Femur (tissue), 1 donor: ENCODE measurements at places on chromosomes 4 and X.

GRCh38 chr4:142383800-142384470 is 462.2 kb downstream of the INPP4B start:
- DNase-seq = no peak

DNA sequence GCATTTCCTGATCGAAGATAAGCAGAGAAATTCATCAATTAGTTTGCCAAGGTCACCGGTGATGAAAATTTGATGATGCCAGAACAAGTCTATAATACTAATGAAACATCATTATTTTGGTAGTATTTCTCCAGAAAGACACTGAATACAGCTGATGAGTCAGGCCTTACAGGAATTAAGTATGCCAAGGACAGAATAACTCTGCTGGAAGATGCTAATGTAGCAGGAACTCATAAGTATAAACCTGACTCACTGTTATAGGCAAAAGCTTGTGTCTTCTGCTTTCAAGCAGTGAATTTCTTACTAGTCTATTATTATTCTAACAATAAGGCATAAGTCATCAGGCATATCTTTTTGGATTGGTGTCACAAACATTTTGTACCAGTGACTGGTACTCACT is 1825.1 kb upstream of the IGFBP7 start:
- no peak for DNase-seq

GRCh38 chr4:160318567-160319220 is 1215.8 kb downstream of the RAPGEF2 start:
- no peak for DNase-seq

- DNase-seq = no peak
These were observed 70.9 kb downstream of the INTS12 start for GRCh38 chr4:105637408-105638176.

- no peak for DNase-seq
These were observed 21.4 kb downstream of the GALNTL6 start for GRCh38 chr4:171834640-171835039.

DNA sequence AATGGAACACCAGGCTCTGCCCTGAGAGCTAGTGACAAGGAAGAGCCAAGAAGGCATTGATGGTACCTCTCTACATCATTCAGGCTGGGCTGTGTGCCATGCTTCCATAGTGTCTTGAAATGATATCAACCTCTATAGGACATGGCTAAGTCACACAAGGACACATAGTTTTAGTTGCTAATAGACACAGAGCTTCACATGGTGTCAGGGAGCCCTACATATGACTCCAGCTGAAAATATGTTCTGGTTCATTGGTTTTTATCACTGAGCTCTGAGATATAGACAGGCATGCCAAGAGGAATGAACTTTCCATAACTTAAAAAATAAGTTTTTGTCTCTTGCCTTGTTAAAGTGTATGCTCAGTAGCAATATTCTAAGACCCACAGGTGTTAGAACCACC is 72.1 kb upstream of the PRKG2 start:
- DNase-seq = no peak

GRCh38 chr4:7821245-7822136 is 118.2 kb downstream of the AFAP1 start:
- DNase-seq = peak; percentile 41

GRCh38 chr4:73952352-73952751 is 29.5 kb downstream of the PF4 start:
- no peak for DNase-seq

DNA sequence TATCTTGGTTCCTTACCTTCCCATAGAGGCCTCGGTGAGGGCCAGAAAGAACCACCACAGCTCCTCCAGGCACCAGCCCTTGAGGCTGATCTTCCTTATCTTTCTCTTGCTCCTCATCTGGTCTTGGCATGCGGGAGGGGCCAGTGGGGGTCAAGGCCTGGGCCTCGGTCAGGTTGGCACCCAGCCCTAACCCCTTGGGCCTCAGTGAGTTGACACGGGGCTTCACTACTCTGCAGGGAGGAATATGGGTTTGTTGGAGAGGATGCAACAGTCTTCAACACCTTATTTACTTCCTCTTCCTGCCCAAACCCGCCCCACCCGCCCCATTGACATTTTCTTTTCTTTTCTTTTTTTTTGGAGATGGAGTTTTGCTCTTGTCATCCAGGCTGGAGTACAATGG is 6.0 kb downstream of the GPKOW start:
- DNase-seq = no peak

GRCh38 chrX:136112286-136112685 is 35.0 kb upstream of the FHL1 start:
- no peak for DNase-seq

DNA sequence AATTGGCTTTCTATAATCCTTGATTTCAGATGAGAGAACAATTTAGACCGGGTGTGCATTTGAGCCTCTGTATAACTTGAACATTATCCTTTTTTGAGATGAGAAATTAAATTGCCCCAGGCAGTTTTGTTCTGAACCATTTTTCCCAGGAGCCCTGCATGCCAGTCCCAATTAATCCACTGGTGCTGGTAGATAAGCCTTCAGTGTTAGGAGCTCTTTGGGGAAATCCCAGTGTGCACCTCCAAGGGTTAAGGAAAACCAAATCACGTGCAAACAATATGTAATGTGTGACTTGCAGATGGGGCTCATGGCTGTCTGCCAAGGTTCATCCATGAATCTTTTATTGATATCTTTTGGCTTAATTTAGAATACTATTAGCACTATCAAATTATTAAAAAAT is 43.2 kb downstream of the KIT start:
- DNase-seq = no peak

- no peak for DNase-seq
These were observed 630.1 kb upstream of the EPHA5 start for GRCh38 chr4:66300336-66300934.

DNA sequence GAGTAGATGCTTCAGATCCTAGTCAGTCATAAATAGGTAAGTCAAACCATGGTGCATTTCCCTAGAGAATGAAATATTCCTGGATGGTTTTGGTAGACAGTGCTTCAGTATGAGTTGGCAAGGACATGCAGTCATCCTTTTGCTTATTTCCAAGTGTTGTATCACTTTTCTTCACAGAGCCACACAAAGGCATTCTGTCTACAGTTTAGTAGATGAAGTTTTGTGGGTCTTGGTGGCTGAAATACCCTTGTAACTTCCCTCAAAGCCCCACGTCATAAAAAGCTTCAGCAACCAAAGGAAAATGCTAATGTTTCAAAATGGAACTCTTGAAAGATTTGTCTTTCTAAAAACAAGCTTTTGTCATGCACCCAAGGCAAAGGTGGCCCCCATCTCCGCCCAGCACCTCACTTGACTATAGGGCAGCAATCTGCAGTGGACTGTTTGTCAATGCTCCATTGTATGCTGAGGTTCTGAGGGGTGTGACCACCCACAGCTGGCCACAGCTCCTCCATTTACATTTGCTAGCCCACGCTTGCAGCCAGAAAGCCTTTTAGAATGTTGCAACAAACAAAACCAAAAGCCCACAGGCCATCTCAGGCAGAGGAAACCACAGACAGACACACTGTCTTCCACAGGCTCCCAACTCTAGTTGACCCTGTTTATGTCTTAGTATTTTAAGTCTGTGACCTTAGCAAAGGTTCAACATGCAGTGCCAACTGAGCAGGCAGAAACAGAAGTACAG is 87.1 kb upstream of the FAM9C start:
- DNase-seq = no peak

DNA sequence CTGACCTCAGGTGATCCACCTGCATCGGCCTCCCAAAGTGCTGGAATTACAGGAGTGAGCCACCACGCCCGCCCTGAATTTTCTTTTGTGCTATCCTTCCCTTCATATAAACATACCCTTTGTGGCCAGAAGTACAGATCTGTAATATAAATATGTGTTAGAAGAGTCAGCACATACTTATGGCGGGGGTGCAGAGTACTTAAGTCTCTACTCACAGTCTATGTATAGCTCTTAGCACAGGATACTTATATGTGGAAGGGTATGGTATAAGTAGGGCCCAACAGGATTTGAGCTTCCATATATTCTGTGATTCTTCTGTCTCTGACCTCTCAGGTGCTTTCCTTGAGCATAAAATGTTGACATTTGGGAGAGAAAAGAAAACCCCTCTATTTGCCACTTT is 18.2 kb downstream of the CXorf58 start:
- no peak for DNase-seq

DNA sequence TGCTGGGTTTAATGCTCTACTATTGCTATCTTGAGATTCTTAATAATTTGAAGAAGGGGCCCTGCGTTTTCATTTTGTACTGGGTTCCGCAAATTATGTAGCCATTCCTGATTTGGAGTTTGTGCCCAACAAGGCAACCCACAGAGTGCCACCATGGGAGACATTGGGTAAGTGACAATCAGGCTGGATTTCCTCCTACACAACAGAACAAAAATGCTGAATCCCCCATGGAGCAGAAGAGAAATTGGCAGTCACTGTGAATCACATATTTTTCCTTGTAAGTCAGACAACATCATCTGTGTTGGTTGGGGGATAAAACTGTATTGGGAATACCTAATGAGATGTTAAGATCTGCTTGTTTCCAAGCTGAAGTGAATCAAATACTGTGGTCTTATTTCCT is 80.9 kb downstream of the CNGA2 start:
- no peak for DNase-seq

- no peak for DNase-seq
These were observed 42.0 kb upstream of the PROM1 start for GRCh38 chr4:16125571-16126445.

DNA sequence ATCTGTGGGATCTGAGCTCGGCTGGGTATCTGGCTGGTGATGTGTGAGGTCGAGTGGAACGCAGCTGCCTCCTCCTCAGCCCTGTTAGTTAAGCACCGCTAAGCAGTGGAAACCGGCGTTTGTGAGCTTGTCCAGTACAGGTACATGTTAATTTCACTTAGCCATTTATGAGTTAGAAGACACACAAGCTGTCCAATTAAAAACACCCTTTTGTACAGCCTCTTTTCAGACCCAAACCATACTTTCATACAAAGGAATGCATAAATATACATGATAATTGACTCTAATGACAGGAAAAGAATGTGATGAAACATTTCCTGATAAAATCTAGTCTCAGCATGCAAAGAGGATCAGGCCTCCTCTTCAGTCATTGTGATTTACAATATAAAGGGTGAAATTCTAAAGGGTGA is 163.6 kb upstream of the FAT1 start:
- DNase-seq = no peak

DNA sequence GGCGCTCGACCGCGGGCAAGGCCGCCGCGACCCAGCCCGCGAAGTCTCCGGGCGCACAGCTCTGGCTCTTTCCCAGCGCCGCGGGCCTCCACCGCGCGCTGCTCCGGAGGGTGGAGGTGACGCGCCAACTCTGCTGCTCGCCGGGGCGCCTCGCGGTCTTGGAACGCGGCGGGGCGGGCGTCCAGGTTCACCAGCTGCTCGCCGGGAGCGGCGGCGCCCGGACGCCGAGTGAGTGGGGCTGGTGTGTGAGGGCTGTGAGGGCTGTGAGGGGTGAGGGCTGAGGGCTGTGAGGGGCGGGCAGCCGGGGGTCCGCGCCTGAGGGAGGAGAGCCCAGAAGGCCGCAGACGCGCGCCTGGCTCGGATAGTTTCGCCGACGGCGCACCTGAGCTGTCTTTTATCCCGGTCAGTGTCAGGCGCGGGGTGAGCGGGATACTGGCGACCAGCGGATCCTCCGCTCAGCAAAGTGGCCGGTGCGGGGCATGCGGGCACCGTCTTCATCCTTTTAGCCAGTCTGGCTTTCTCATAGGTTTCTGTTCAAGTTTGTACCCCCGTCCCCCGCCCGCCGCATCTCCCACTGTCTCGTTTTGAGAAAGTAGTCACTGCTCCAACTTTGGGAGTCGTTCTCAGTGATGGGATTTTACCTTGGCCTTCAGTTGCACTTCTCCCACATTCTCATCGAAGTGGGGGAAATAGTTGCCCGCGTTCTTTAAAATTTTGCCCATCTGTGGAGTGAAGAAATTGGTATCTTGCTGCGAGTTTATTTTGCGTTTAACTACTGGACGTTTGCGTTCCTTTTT is 586 bp downstream of the HERC5 start:
- DNase-seq = peak; percentile 47

- no peak for DNase-seq
These were observed 129.1 kb upstream of the AFF2 start for GRCh38 chrX:148371291-148371690.

DNA sequence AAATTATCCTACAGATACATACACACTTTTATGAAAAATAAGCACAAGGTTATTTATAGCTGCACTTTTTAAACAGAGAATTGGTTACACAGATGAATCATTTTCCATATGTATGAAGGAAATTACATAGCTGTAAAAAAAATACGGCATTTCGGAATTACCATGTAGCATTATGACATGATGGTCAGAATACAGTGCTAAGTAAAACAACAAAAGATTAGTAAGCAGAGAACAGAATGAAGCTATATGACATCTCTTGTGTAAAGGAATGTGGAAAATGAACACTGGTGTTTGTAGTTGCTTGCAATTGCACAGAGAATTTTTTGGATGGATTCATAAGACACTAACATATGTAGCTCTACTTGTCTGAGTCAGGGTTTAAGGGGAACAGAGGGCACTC is 1222.0 kb upstream of the PRKX start:
- DNase-seq = no peak

DNA sequence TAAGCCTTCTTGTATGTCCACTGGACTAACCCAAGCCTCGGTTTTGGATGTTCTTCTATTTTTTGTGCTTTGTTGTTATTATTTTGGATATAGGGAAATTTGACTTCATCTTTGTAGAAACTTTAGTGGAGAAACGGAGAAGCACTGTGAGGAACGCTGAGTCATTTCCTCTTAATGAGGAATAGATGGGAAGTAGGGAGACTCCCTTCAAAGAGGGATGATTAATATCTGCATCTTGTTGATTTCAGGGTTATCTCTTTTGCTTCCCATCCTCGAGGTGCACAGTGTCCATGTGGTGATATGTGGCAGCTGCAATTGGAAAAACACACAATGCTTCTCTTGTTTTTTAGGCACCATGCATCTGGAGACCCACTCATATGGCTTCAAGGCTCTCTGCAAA is 1147.9 kb downstream of the NLGN4X start:
- no peak for DNase-seq

DNA sequence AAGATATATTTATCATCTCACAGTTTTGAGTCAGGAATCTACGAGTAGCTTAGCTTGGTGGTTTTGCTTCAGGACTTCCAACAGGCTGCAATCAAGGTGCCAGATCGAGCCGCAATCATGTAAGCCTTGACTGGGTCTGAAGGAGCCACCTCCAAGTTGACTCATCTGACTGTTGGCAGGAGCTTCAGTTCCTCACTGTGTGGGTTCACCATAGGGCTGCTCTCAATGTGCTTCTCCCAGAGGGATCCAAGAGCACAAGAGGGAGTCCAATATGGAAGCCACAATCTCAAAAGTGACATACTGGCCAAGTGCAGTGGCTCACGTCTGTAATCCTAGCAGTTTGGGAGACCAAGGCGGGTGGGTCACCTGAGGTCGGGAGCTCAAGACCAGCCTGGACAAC is 26.5 kb downstream of the DCHS2 start:
- no peak for DNase-seq

GRCh38 chrX:55815546-55815945 is 98.0 kb downstream of the RRAGB start:
- DNase-seq = no peak

DNA sequence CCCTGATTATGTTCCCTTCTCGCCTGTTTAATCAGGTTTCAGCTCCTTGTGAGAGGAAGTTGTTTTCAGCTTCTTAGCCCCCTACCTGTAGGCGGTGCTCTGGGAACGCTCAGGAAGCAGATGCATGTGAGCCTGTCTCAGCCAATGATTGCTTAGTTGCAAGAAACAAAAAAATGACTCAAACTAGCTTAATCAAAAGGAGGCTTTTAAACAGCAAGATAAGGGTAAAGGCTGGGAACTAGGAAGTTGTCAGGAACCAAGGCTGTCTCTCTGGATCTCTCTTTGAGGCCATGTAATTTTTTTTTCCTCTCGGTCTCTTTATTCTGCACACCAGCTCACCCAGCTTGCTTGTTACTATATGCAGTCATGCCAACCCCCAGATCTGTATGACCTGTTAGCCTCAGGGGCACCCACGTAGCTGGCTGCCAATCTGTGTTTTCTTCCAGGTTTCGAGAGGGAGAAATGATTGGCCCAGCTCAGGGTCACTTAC is 109.1 kb downstream of the PTTG2 start:
- no peak for DNase-seq
